ENCODE measurements at places on chromosomes 4 and X.

- no peak for DNase-seq
Measured at GRCh38 chr4:174012886-174013259, 270.6 kb downstream of the FBXO8 start.

DNA sequence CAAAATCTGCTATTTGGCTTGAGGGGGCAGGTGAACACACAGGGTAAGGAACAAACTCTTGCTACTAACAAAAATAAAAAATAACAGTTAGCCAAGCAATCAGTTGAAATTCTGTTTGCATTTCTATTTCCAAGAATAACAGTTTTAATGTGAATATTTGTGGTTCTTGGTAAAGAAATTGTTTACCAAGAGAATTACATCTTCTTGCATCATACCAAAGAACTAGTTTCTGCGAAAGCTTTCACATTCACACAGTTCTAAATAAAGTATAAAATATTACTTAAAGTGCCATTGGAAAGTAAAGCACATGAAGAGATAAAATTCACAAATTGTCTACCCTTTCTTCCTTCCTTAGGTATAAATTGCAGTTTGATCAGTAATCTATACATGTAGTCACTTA, 54.4 kb downstream of the KLHL4 start:
- no peak for DNase-seq

DNA sequence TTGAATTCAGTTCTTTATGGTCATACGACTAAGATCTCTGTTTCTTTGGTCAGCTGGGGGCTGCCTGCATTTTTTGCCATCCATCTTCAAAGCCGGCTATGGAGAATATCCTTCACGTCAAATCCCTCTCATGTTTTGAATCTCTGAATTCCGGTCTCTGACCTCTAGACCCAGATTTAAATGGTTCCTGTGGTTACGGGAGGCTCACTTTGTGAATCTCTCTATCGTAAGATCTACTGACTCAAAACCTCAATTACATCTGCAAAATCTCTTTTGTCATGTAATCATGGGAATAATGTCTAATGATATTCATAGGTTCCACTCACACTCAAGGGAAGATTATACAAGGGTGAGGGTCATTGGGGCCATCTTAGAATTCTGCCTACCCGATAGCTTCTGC, 5.7 kb upstream of the MPC1L start:
- DNase-seq: no peak

DNA sequence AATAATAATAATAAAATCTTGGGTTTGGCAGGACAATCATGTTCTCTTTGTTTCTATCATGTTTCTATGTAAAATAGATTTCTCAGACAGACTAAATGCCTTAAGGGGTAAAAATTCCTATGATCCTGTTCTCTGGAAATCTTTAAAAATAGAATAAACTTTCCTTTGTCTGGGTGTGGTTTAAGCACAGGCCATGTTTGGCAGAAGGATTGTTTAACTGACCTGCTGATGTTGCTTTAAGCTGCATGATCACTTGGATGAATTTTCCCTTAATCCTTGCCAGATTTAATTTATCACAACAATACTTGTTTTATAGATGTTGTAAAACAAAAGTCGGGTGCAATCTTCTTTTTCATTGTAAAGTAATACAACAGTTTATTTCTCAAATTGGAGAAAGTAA, 341.7 kb upstream of the FAT1 start:
- no peak for DNase-seq

GRCh38 chr4:2733844-2734574, 22.1 kb downstream of the TNIP2 start:
- DNase-seq: no peak

GRCh38 chr4:30172416-30172815, 547.8 kb upstream of the PCDH7 start:
- DNase-seq: no peak

DNA sequence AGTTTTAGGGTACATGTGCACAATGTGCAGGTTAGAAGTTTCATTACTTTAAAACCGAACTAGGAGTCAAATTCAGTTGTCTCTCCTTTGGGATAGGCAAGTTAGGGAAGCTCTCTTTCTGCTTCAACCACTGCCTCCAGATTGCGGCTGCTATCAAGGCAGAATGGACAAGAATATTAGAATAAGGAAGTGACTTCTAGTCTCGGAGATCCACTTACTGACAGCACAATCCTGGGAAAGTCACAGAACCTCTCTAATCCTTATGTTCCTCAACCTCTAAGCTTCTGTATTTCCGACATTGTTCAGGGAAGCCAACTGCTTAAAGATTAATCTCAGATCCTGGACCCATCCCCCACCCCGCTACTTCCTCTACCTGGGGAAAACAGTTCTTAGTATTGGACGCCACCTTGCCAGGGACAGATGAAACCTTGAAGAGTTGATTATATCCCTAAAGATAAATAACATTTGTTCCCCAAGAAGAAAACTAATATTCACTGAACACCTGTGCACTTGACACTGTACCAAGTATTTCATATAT, 2.1 kb downstream of the NUP62CL start:
- no peak for DNase-seq

GRCh38 chr4:87166296-87166854, 54.0 kb downstream of the KLHL8 start:
- no peak for DNase-seq

GRCh38 chrX:17643528-17643927, 93.8 kb upstream of the SCML1 start:
- no peak for DNase-seq

DNA sequence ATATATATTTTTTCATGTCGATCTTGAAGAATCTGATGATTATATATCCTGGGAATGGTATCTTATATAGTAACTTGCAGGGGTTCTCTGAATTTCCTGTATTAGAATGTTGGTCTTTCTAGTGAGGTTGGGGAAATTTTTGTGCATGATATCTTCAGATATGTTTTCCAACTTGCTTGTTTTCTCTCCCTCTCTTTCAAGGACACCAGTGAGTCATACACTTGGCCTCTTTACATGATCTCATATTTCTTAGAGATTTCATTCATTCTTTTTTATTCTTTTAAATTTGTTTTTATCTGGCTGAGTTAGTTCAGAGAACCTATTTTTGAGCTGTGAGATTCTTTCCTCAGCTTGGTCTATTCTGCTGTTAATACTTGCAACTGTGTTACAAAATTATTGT, 27.2 kb upstream of the C4orf17 start:
- no peak for DNase-seq

DNA sequence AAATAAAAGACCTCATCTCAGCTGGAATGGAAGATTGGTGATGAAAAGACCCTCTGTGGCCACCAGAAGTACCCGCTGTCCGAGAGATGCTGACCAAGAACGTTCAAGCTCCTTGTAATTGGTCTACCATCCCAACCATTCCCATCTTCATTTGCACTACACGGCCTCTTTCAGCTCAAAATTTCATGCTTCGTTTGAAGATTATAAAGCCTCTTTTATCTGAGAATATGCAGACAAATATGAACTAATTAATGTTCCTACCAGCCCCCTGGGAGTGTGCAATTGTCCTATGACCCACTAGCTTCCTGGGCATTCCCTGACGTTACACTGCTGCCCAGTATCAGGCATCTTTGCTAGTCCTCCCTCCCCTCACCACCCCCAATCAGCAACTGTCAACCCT, 583.7 kb downstream of the MID1IP1 start:
- no peak for DNase-seq

GRCh38 chr4:27148211-27148895, 287.7 kb downstream of the STIM2 start:
- no peak for DNase-seq

DNA sequence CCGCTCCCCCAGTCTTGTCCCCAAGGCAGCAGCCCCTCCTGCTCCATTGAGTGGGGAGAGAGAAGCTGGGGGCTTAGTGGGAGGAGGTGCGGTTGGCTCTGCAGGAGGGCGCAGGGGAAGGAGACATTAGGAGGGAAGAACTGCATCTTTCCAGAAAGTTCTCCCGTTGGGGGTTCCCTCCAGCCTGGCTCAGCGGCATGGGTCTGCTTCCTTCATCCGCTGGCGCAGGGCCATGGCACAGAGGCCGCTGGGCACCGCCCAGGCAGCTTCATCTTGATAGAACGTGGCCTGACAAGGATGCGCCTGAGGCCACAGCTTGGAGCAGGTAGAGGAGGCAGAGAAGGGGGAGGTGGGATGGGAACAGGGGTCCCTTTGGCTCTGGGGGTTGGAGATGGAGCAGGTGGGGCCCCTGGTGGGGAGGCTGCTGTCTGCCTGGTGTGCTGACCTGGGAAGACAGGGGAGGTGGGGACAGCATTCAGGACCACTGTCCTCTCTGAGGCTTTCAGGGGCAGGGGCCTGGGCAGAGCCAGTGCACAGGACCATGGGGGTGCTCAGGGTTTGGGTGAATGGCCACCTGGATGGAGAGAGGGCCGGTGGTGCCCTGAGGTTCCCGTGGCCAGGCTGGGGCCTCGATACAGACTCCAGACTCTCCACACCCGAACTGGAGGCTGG, 12.1 kb downstream of the DOK7 start:
- DNase-seq: no peak

DNA sequence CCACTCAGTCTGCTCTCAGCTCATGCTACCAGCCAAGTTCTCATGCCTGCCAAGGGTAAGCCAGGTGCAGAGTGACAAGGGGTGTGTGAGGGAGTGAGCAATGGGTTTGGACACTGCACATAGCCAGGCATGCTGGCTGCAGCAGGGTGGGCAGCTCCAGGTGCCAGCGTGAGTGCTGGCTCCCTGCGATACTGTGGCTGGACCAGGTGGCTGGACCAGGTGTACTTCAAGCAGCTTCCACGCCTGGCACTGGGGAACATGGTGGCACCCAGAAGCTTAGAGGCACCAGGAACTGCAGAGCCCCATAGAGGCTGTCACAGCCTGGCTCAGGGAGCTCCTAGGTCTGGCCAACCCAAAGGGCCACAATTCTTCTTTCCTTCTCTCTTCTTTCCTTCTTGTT, 234.9 kb upstream of the GIMD1 start:
- no peak for DNase-seq

DNA sequence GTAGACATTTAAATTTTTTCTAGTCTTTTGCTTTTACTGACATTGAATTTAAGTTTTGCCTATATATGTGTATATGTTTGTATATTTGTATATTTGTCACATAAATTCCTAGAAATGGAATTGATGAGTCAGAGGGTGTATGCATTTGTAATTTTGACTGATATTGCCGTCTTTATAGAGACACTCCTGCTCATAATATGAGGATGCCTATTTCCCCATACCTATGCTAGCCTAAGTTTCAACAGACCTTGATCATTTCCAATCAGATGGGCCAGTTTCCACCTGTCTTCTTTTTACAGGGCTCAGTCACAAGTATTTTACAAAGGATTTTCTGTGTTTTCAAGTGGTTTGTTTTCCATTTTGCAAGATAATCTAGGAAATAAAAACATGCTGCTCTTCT, 10.8 kb downstream of the PDLIM5 start:
- DNase-seq: no peak

DNA sequence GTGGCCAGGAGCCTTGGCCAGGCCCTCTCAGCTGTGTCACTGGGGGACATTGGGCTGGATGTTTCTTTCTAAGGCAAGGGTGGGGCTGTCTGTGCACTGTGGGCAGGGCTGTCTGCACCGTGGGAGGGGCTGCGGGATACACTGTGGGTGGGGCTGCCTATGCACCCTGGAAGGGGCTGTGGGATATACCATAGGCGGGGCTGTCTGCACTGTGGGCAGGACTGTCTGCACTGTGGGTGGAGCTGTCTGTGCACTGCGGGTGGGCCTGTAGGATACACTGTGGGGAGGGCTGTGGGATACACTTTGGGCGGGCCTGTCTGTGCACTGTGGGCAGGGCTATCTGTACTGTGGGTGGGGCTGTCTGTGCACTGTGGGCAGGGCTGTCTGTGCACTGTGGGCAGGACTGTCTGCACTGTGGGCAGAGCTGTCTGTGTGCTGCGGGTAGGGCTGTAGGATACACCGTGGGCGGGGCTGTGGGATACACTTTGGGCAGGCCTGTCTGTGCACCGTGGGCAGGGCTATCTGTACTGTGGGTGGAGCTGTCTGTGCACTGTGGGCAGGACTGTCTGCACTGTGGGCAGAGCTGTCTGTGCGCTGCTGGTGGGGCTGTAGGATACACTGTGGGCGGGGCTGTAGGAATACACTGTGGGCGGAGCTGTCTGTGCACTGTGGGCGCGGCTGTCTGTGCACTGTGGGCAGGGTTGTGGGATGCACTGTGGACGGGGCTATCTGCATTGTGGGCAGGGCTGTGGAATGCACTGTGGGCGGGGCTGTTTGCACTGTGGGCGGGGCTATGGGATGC, 31.1 kb downstream of the ACOX3 start:
- peak; percentile 87 for DNase-seq

DNA sequence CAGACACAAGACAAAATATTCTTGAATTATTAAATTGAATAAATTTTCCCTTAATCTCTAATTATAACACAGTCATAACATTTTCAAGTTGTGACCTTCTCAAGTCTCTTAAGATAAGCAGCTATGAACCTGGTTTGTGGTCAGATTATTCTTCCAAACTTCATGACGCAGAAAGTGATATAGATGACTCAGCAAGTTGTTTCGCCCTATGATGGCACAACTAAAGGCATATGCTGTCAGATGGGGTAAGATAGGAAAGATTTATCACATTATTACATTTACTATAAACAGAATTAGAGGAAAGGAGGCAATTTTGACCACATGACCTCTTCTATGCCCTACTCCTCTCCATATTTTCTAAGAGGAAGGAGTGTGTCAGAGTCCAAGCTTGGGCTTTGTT, 4.6 kb upstream of the DCAF12L2 start:
- no peak for DNase-seq

GRCh38 chr4:84110040-84110439, 389.1 kb downstream of the NKX6-1 start:
- DNase-seq: no peak

GRCh38 chr4:52968691-52969090, 106.6 kb downstream of the RASL11B start:
- DNase-seq: no peak

- peak; percentile 45 for DNase-seq
Measured at GRCh38 chrX:120213438-120214265, 37.0 kb upstream of the ZBTB33 start.

GRCh38 chr4:181998398-181999295, 244.6 kb upstream of the TENM3 start:
- DNase-seq: no peak

GRCh38 chr4:94976371-94977011, 218.7 kb downstream of the BMPR1B start:
- DNase-seq: no peak

- no peak for DNase-seq
Measured at GRCh38 chrX:70171624-70172023, 5.7 kb upstream of the DGAT2L6 start.

DNA sequence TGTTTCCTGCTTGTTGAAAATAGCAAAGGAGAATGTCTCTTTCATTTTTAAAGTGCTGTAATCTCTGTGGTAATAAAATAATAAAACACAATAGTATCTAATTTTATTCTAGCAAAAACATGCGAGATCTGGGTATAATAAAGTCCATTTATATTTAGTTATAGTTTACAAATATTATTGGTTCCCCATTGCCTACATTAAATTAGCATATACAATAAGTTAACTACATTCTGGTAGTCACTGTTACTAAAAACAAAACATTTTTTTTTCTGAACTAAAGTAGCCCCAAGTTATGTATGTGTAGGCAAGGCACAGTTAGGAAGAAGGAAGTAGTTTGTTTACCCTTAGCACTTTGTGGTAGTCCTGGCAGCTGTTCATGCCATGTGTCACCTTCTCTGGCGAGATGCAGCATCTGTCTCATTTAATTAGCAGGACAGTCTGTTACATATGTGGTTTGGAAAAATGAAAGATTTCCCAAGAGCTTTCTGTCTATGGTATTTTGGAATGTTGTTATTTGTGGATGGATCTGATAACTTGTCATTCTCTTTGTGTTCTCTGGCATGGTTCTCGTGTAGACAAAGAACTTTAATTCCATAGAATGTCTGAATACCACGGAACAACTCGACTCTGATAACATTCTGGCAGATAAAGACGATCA, 231.3 kb upstream of the PITX2 start:
- no peak for DNase-seq
